ENCODE measurements at places on chromosomes 13 and 19. TPM values are rescaled to one million over a fixed set of nuclear protein-coding genes. Genes with fewer than 3 reads are reported as not detected.
A peak's percentile ranks its signal among the peaks of the same experiment; 100 is the strongest.

GRCh38 chr19:35461060-35461459 lies 13.0 kb downstream of the FFAR2 start:
- no peak overlapping the region for H3K4me3 ChIP-seq
- DNase-seq = no peak
- no peak overlapping the region for H3K27ac ChIP-seq
- no peaks in the 10 kb centered on the region for H3K36me3 ChIP-seq

DNA sequence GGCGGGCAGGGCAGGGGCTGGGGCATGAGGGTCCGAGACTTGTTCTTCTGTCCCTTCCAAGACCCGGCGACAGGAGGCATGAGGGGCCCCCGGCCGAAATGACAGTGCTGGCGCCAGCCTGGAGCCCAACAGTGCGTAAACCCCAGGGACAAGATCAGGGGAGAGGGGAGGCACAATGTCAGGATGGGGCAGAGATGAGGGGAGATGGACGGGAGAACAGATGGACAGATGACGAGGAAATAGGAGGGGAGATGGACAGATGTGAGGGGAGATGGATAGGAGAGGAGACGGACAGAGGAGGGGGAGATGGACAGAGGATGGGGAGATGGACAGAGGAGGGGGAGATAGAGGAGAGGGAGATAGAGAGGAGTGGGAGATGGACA lies 518 bp downstream of the FLT3LG start:
- H3K4me1 ChIP-seq = peaks cover 69% of the 10 kb centered on the region
- peaks cover 9% of the 10 kb centered on the region for H3K36me3 ChIP-seq
- H3K4me3 ChIP-seq = peak overlapping the region; percentile 93
- no peak for DNase-seq
- peak overlapping the region; percentile 90 for H3K27ac ChIP-seq
- H3K27me3 ChIP-seq = no peaks in the 10 kb centered on the region

DNA sequence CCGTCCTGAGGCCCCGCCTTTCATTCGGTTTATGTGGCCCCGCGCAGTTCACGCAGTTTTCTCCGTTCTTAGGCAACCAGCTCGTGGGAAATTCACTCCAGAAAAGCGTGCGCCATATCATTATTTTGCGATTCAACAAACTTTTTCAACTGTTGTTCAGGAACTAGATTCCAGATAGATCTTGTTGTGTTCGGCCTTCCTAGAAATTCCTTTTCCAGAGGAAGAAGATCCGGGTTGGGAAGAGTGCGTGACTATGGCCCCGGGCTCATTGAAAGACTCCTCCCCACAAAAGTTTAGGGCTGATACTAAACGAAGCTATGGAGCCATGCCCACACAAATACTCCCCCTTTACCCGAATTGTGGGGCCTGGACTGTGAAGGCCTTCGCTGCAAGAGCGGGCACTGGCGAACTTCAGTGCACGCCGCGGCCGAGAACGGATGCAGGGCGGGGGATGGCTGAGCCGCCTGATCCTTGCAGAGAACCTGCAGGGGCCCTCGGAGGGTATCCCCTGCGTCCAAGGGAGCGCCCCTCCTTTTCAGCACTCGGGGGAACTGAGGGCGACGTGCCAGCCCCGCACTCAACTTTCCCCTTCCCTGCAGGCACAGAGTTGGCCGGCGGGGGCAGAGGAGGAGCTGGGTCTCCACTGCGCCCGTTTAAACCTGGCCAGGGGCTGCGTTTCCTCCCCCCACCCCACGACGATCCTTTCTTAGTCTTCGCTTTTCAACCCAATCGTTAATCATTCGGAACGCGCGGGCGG lies 904 bp upstream of the SOX1 start:
- H3K4me1 ChIP-seq = peaks cover 6% of the 10 kb centered on the region
- H3K27me3 ChIP-seq = peaks cover 74% of the 10 kb centered on the region
- peaks cover 11% of the 10 kb centered on the region for H3K36me3 ChIP-seq
- DNase-seq = no peak

- H3K4me3 ChIP-seq = peak overlapping the region; percentile 88
- peaks cover 67% of the 10 kb centered on the region for H3K4me1 ChIP-seq
- H3K36me3 ChIP-seq = peaks cover 7% of the 10 kb centered on the region
- peak; percentile 31 for DNase-seq
- H3K27ac ChIP-seq = peak overlapping the region; percentile 97
- no peaks in the 10 kb centered on the region for H3K27me3 ChIP-seq
Observed at GRCh38 chr13:46296115-46296822, 84.5 kb downstream of the LRRC63 start.

GRCh38 chr19:39112338-39112890 lies 13.2 kb upstream of the PAK4 start:
- no peak for DNase-seq
- no peaks in the 10 kb centered on the region for H3K27me3 ChIP-seq
- no peak overlapping the region for H3K27ac ChIP-seq
- no peaks in the 10 kb centered on the region for H3K36me3 ChIP-seq

GRCh38 chr19:40717880-40718773 lies 1.2 kb downstream of the ITPKC start:
- H3K27me3 ChIP-seq = no peaks in the 10 kb centered on the region
- H3K27ac ChIP-seq = peak overlapping the region; percentile 92
- no peak for DNase-seq
- H3K36me3 ChIP-seq = peaks cover 12% of the 10 kb centered on the region
- peak overlapping the region; percentile 98 for H3K4me3 ChIP-seq

GRCh38 chr19:50896591-50897190 lies 14.5 kb downstream of the KLK4 start:
- no peak overlapping the region for H3K27ac ChIP-seq
- H3K27me3 ChIP-seq = peaks cover 35% of the 10 kb centered on the region
- H3K4me1 ChIP-seq = peaks cover 6% of the 10 kb centered on the region
- H3K4me3 ChIP-seq = no peak overlapping the region
- peak; percentile 64 for DNase-seq

The KANK2 gene
- total RNA-seq = 1.1 TPM

The CRB3 gene
- 5.0 TPM for total RNA-seq

The VMAC gene
- 10.5 TPM for total RNA-seq

The NLRP7 gene
- total RNA-seq = not detected

All from activated T-cell treated with anti-CD3 and anti-CD28 coated beads, Interleukin-2, amount 50 U/mL, for 72 hours (primary cell).